ENCODE measurements at places on chromosomes 5 and 9. TPM values are rescaled to one million over a fixed set of nuclear protein-coding genes. Genes with fewer than 3 reads are reported as not detected.
A peak's percentile ranks its signal among the peaks of the same experiment; 100 is the strongest.

DNA sequence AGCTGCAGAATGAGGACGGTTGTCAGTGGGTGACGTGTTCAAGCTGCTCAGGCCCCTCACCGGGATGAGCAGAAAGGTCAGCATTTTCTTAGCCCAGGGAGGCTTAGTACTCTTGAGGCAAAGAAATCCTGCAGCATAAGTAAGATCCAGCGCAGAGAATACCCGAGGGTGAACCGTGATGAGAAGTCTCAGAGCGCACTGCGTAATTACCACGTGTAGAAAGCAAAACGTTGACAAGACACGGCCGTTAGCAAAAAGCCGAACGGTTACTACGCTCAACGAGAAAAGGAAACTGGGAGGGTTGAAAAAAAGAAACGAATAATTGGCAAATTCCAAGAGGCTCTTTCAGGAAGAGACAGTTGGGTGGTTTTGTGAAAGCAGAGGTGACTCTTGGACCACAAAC is 104.0 kb downstream of the COL23A1 start:
- DNase-seq, result no peak
- no peak overlapping the region for H3K4me3 ChIP-seq
- H3K4me1 ChIP-seq, result no peaks in the 10 kb centered on the region
- peaks cover 3% of the 10 kb centered on the region for H3K27me3 ChIP-seq

DNA sequence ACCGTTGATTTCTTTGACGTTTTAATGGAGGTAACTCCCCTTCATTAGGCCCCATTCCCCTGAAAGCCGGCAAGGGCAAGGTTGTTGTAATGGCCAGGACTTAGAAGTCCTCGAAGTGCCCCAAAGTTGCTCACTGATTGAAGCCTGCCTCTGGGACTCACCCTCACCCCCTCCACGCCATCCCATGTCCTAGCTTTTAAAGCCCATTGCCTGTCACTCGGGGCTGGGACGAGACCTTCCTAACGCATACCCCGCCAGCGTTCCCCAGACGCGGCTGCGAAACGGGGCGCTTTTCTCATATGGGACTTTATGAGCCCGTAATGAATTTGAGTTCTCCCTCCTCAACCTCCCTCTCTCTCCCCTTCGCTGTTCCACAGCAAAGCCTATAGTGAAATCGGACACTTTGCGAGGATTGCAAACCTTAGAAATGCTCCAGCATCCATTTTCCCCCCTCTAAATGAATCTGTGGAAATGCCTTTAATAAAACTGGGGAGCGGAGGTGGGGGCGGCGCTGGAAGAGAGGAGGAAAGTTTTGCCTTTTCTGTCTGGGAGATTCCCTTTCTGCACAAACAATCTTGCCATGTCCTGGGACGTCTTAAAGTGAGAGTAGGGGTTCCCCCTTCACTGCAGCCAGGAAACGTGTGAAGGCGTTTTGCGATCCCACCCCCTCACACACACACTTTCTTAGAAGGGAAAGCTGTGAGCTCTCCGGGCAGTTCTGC is 1.5 kb downstream of the PAPPA start:
- H3K36me3 ChIP-seq, result no peaks in the 10 kb centered on the region
- no peak for DNase-seq
- no peak overlapping the region for H3K4me3 ChIP-seq
- H3K27ac ChIP-seq, result no peak overlapping the region
- H3K4me1 ChIP-seq, result no peaks in the 10 kb centered on the region

GRCh38 chr5:172792701-172793570 is 21.9 kb upstream of the DUSP1 start:
- no peak overlapping the region for H3K4me3 ChIP-seq
- H3K4me1 ChIP-seq, result no peaks in the 10 kb centered on the region
- DNase-seq, result no peak
- no peak overlapping the region for H3K27ac ChIP-seq
- no peaks in the 10 kb centered on the region for H3K27me3 ChIP-seq
- H3K36me3 ChIP-seq, result no peaks in the 10 kb centered on the region

GRCh38 chr9:135779571-135779970 is 77.6 kb downstream of the KCNT1 start:
- no peak for DNase-seq
- H3K27ac ChIP-seq, result no peak overlapping the region
- no peak overlapping the region for H3K4me3 ChIP-seq
- H3K36me3 ChIP-seq, result no peaks in the 10 kb centered on the region
- no peaks in the 10 kb centered on the region for H3K4me1 ChIP-seq

The GAPT gene
- 0.54 TPM for polyA plus RNA-seq

DNA sequence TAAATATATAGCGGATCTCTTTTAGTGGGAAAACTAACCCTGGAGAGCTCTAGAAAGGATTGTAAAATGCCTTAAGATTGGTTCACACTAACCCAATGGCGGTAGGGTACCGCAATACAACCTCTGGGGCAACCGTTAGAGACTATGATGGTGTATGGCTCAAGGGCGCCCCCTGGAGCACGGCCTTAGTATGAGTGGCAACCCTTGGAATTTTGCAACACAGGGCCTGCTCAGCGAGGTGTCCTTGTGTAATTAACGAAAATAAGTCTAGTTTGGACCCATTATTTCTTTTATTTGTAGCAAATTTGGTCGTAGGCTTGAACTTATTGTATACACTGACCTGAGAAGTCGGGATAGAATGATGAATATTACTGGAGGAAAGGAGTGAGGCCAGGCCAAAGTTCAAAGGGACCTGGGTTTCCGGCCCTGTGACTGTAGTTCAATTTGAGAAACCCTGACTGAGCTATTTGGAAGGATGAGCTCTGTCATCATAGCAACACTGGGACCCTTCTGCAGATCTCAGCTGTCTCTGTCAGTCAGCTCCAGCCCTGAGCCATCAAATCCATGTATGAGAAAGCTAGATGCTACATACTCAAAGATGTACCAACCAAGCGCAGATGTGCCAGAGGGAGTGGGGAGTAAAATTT is 54.8 kb downstream of the CAMK4 start:
- no peak overlapping the region for H3K27ac ChIP-seq
- H3K27me3 ChIP-seq, result no peaks in the 10 kb centered on the region
- H3K4me1 ChIP-seq, result peaks cover 7% of the 10 kb centered on the region
- DNase-seq, result peak; percentile 81

GRCh38 chr5:113505181-113505580 is 8.3 kb upstream of the YTHDC2 start:
- DNase-seq, result no peak
- H3K4me1 ChIP-seq, result no peaks in the 10 kb centered on the region
- H3K27me3 ChIP-seq, result peaks cover 5% of the 10 kb centered on the region
- no peak overlapping the region for H3K4me3 ChIP-seq

The ADGRD2 gene
- polyA plus RNA-seq, result not detected

DNA sequence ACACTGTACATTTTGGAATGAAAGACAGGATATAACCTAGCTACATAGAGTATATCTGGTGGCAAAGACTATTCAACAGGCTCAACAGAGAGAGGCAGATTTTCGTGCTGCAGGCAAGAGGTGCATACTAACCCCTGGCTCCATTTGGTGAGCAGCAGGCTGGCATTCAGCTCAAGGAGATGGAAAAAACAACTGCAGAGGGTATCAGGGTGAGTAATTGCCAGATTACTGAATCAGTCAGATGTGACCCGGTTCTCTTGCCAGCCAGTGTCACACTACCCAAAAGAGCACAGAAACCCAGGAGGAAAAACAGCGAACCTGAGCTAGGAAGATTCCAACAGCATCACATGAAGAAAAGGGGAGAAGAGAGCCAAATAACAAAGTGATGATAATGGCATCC is 130.4 kb upstream of the PRLR start:
- DNase-seq, result no peak
- H3K27me3 ChIP-seq, result no peaks in the 10 kb centered on the region
- no peak overlapping the region for H3K27ac ChIP-seq
- no peak overlapping the region for H3K4me3 ChIP-seq

The CCIN gene
- not detected for polyA plus RNA-seq

The ADRA1B gene
- not detected for polyA plus RNA-seq

DNA sequence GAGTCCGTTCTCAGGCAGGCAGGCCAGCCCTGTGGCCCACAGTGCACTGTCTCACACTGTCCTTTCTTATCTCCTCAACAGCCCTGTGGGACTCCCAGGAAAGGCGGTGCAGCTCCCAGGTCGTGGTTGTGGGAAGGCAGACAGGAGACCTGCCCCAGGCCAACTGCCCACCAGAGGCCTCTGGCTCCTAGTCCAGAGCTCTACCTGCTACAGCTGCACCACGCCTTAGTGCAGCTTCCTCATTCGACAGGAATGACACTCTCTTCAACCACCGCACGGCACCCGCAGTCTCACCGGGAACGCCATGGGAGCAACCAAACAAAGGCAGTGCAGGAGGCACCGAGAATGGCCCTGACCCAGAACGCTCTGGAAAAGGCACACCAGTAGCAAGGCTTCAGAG is 25.3 kb downstream of the CAMSAP1 start:
- no peak overlapping the region for H3K4me3 ChIP-seq
- H3K4me1 ChIP-seq, result peaks cover 8% of the 10 kb centered on the region
- H3K36me3 ChIP-seq, result no peaks in the 10 kb centered on the region
- no peak overlapping the region for H3K27ac ChIP-seq

The FAM219A gene
- polyA plus RNA-seq, result 0.67 TPM

DNA sequence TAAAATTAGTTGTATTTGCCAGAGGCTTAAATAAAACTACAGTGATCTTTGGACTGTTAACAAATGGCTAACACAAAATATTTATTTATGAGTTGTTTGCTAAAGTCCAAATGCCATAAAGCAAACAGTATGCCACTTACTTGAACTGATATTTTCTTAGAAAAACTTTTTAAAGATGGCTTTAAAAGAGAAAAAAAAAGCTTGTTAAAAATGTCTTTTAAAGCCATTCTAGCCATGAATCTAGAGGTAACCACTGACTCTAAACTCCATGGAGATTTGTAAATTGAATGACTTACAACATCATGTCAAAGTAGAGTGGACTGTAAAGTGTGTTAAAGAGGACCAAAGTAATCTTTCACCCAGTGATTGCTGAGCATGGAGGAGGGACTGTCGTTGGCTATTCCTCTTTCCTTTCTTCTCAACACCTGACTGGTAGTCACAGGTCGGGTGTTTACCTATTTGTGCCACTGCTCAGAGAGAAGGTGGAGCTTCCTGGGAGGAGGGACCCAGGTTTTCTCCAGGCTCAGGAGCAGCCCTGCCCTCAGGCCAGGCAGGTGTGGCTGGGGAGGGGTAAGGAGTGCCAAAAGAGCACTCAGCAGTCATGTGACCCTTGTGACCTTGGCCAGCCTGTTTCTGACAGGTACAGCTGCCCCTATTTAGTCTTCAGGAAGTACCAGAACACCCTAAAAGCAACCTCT is 69.1 kb upstream of the TJP2 start:
- no peak for DNase-seq
- no peaks in the 10 kb centered on the region for H3K27me3 ChIP-seq
- no peak overlapping the region for H3K4me3 ChIP-seq
- H3K27ac ChIP-seq, result no peak overlapping the region
- no peaks in the 10 kb centered on the region for H3K36me3 ChIP-seq

The RORB gene
- not detected for polyA plus RNA-seq

The LRRC14B gene
- polyA plus RNA-seq, result 0.51 TPM

The BTNL9 gene
- not detected for polyA plus RNA-seq

The DOCK2 gene
- polyA plus RNA-seq, result 109 TPM

DNA sequence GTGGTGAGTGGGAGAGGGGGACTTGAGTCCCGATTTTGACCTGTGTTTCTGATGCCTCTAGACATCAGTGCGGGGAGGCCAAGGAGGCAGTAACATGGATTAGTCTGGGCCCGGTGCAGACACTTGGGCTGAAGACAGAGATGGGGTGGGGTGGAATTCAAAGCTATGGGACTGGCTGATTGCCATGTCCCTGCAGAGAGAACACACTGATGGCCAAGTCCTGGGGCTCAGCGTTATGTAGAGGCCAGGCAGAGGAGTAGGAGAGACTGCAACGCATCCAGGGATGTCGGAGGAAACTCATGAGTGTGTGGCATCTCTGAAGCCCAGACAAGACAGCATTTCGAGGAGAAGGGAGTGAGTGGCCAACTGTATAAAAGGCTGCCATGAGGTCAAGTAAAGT is 30.1 kb downstream of the PSD2 start:
- no peak for DNase-seq
- H3K27ac ChIP-seq, result no peak overlapping the region
- no peaks in the 10 kb centered on the region for H3K36me3 ChIP-seq
- no peaks in the 10 kb centered on the region for H3K27me3 ChIP-seq

The ZFP2 gene
- 0.49 TPM for polyA plus RNA-seq

- H3K27me3 ChIP-seq, result peaks cover 4% of the 10 kb centered on the region
- H3K4me3 ChIP-seq, result no peak overlapping the region
- DNase-seq, result no peak
Measured at GRCh38 chr5:83562791-83563557, 91.4 kb downstream of the VCAN start.

The ACTBL2 gene
- polyA plus RNA-seq, result not detected

GRCh38 chr5:96963267-96963666 is 27.4 kb downstream of the LNPEP start:
- peaks cover 29% of the 10 kb centered on the region for H3K4me1 ChIP-seq
- peak overlapping the region; percentile 6 for H3K4me3 ChIP-seq
- DNase-seq, result no peak
- no peaks in the 10 kb centered on the region for H3K36me3 ChIP-seq
- no peaks in the 10 kb centered on the region for H3K27me3 ChIP-seq

- peaks cover 5% of the 10 kb centered on the region for H3K4me1 ChIP-seq
- H3K27me3 ChIP-seq, result no peaks in the 10 kb centered on the region
- no peak overlapping the region for H3K4me3 ChIP-seq
- H3K36me3 ChIP-seq, result no peaks in the 10 kb centered on the region
- no peak overlapping the region for H3K27ac ChIP-seq
- no peak for DNase-seq
Measured at GRCh38 chr5:180522330-180522729, 28.2 kb downstream of the CNOT6 start.

DNA sequence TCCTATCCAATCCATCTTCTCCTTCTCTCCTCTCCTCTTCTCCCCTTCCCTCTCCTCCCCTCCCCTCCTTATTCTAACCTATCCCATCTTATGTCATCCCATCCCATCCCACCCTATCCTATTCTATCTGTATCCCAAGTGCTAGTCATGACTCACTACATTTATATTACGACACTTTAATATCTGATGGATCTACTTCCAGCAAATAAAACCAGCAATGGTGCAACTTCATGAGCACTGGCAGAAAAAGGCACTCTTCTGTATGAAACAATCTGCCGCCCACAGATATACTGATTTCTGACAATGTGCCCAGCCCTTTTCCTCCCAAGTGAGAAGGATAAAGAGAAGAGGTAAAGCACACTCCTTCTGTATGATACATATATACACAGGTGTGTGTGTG is 86.6 kb upstream of the ANKH start:
- no peak overlapping the region for H3K4me3 ChIP-seq
- H3K27me3 ChIP-seq, result no peaks in the 10 kb centered on the region
- no peaks in the 10 kb centered on the region for H3K4me1 ChIP-seq
- H3K27ac ChIP-seq, result no peak overlapping the region
- H3K36me3 ChIP-seq, result no peaks in the 10 kb centered on the region
- no peak for DNase-seq

The NUTM2F gene
- polyA plus RNA-seq, result not detected

DNA sequence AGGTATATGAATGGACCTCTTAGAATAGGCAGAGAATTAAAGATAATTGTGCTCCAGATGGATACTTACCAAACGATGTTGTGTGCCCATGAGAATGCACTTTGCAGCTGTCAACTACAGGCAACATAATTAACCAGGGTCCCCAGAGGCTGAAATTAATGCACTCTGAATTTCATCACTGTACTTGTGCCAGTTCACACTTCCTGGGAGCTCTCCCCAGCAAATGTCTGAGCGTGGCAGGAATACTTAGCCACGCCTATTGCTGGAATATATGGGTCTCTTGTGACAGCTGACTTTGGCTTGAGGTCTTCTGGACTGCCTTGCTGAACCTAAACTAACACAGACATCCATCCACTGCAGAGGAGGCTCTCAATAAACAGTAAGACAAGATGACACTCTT is 11.9 kb upstream of the C1QTNF2 start:
- H3K4me3 ChIP-seq, result no peak overlapping the region
- H3K4me1 ChIP-seq, result no peaks in the 10 kb centered on the region
- no peak for DNase-seq
- no peaks in the 10 kb centered on the region for H3K36me3 ChIP-seq
- no peak overlapping the region for H3K27ac ChIP-seq
- no peaks in the 10 kb centered on the region for H3K27me3 ChIP-seq
